ENCODE measurements at places on chromosomes 7 and 10.

DNA sequence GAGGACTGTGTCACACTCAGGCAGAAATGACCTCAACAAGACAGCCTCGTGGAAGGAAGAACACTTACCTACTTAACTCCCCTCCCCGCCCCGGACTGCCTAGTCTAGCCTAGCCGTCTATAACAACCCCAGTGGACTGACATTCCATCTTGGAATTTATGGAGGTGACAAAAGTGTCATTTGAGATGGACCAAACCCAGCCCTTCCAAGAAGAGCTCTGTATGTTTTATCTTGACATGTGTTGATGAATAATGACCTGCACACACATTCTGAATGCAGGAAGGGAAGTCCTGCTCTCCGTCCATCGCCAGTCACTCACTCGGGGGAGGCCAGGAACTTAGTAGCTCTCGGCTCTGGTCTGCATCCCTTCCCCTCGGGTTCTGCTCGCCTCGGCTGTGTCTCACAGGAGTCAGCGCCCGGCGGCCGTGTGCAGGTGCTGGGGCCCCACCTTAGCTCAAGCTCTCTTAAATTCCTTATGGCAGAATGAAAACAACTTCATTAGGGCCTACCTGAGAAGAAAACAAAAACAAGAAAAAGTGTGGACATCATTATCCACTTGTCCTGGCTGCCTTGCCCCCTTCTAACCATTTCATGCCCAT, 140.9 kb upstream of the NPS start:
- DNase-seq: no peak

GRCh38 chr7:759569-759968, 32.5 kb upstream of the PRKAR1B start:
- no peak for DNase-seq

- no peak for DNase-seq
Measured at GRCh38 chr7:151063212-151063561, 3.8 kb downstream of the SLC4A2 start.

- DNase-seq: no peak
Measured at GRCh38 chr7:91357379-91357778, 93.1 kb downstream of the FZD1 start.

DNA sequence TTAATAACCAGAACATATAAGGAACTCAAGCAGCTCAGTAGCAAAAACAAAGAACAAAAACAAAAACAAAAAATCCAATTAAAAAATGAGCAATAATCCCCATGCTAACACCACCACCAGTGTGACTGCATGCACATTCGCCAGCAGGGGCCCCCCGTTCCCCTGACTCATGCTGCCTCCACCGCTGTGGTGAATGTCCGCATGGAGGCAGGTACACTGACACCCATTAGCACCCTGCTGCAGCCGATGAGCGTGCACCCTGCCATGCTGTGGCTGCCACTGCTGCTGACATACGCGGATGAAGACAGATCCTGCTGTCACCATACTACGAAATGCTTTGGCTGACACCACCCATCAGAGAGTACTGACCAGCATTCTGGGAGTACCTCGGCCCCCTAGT, 321.6 kb upstream of the LRRTM3 start:
- no peak for DNase-seq

Data from fibroblast of skin of left quadriceps (primary cell).